ENCODE measurements at places on chromosomes 5 and 9. TPM values are rescaled to one million over a fixed set of nuclear protein-coding genes. Genes with fewer than 3 reads are reported as not detected.

GRCh38 chr5:128869970-128870369 lies 95.3 kb upstream of the SLC27A6 start:
- no peak for DNase-seq

- DNase-seq: no peak
Measured at GRCh38 chr5:126348855-126349635, 74.2 kb upstream of the GRAMD2B start.

DNA sequence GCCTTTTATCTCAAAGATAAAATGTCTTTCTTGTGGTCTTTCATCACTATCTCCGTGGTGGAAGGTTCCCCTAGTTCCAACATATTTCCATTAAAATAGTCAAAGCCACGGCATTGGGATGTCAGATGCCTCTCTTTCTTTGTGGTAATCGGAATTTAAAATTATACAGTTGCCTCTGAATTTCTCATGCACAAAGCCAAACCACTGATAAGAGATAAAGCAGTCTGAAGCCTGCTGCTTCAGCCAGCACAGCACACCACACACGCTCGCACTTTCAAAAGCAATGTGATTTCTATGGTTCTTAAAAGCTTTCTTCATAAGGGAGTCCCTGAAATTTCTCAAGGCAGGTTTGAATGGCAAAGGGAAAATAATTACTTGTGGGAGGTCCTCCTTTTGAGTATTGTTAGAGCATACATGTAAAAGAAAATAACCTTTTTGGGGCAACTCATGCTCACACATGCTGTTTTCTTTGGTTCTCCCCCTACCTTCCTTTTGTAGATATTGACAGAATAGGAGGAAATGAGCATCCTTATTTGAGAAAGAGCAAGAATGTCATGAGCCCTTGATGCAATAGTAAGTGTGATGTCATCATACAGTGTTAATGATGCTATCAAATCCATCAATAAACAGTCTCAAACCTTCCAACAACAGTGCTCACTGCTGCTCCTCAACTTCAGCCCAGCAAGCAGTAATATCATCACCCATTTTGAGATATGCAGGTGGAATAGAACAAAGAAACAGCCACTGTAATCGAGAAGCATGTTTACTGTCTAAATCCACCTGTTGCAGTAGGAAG lies 85.7 kb upstream of the PPP1R2B start:
- DNase-seq: no peak

PCDHB5 gene
- 1.1 TPM for total RNA-seq

DNA sequence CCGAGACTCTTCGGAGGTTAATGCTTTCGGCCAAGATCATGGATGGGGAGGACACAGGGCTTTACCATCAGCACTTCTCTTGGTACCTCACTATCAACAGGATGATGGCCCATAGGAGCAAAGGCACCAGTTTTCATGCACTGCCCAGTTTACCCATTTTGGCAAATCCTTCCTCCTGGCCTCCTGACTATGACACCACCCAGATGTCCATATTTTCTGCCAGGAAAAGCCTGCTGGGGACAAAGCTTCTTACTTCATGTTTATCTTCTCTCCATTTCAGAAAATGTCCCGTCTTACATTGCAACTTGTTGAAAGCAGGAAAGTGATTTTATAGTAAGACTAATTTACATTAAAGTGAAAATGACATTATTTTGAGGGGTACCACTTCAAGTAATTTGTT lies 61.4 kb upstream of the GAS1 start:
- DNase-seq: no peak

IL5 gene
- total RNA-seq: not detected

GRCh38 chr9:3170819-3171218 lies 326.9 kb upstream of the PUM3 start:
- no peak for DNase-seq

DNM1 gene
- 4.0 TPM for total RNA-seq

SMIM15 gene
- total RNA-seq: 30.6 TPM

ZDHHC11 gene
- 2.4 TPM for total RNA-seq

All from omental fat pad (tissue), 4 donors.